ENCODE measurements at places on chromosomes 5 and 9.

DNA sequence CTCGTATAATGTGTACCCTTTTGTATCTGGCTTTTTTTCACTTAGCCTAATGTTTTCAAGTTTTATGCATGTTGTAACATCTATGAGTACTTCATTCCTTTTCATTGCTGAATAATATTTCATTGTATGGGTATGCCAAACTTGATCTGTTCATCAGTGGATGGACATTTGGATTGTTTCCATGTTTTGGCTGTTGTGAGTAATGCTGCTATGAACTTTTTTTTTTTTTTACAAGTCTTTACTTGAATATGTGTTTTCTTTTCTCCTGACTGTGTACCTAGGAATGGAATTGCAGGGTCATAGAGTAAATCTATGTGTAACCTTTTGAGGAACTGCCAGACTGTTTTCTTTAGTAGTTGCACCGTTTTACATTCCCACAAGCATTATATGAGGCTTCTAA is 52.4 kb downstream of the MTREX start:
- no peaks in the 10 kb centered on the region for H3K36me3 ChIP-seq
- H3K27ac ChIP-seq, result no peak overlapping the region
- H3K4me1 ChIP-seq, result peaks cover 19% of the 10 kb centered on the region
- DNase-seq, result no peak
- no peaks in the 10 kb centered on the region for H3K27me3 ChIP-seq
- no peak overlapping the region for H3K4me3 ChIP-seq

DNA sequence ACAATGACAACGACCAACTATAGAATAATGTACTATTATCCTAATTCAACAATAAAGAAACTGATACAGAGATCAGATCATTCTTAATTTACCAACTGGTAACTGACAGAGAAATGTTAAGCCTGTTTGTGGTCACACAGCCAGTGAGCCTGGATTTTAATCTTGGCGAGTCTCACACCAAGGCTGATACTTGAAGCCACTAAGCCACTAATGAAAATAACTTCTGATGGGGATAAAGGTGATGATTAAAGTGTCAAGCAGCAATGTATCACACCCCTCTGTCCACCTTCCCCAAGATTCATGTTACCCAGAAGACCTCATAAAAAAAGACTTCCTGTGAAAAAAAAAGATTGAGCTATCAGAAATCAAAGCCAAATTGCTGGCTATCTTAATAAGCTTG is 350.5 kb downstream of the SPOCK1 start:
- H3K27me3 ChIP-seq, result no peaks in the 10 kb centered on the region
- H3K4me3 ChIP-seq, result no peak overlapping the region
- no peaks in the 10 kb centered on the region for H3K4me1 ChIP-seq
- H3K36me3 ChIP-seq, result no peaks in the 10 kb centered on the region

DNA sequence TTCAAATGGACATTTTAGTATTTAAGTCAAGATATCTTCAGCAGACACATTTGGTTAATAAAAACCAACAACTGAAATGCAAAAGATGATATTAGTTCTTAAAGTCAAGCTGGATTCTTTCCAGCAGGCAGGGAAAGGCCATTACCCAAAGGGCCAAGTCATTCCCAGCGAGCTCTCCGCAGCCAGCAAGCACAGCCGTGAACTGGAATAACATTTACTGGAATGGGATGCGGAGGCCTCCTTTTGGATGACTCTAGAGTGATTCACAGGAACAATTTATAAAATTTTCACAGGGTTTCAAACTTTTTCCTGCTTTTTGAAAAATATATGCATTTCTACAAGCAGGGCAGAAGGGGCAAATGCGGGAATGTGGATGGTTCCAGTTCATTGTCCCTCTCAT is 76.6 kb upstream of the DAB2 start:
- H3K36me3 ChIP-seq, result no peaks in the 10 kb centered on the region
- peak; percentile 18 for DNase-seq
- H3K27ac ChIP-seq, result no peak overlapping the region
- no peak overlapping the region for H3K4me3 ChIP-seq
- peaks cover 4% of the 10 kb centered on the region for H3K4me1 ChIP-seq
- no peaks in the 10 kb centered on the region for H3K27me3 ChIP-seq

GRCh38 chr5:148961261-148962199 is 101.3 kb downstream of the SH3TC2 start:
- H3K4me3 ChIP-seq, result no peak overlapping the region
- H3K36me3 ChIP-seq, result no peaks in the 10 kb centered on the region
- peaks cover 24% of the 10 kb centered on the region for H3K4me1 ChIP-seq
- no peaks in the 10 kb centered on the region for H3K27me3 ChIP-seq
- peak overlapping the region; percentile 58 for H3K27ac ChIP-seq
- peak; percentile 57 for DNase-seq

DNA sequence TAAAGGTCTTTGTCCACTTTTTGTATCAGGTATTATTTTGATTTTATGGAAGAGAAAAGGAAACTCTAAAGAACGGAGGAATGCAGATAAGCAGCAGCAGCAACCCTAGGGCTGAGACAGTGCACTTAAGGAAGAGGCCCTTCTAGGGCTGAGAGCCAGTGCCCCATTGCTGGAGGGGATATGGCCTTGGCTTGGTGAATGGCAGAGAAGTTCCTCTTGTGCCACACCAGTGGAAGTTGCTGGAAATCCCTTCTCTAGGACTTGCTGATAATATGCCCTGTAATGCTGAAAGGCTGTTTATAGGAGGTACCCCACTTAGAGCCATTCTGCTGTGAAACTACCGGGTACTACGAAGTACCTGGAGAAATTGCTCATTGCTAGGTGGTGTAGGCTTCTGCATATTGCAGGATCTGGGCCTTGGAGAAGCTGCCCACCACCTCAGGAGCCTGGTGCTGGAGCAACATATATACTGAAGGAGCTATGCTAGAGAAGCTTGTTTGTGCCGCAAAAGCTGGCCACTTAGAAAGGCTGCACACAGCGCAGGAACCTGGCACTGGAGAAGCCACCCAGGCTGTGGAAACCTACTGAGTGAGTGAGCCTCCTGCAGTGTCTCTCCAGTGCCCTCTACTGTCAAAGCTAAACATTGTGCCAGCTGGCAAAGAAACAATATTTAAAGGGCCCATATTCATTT is 9.6 kb upstream of the UBTD2 start:
- peak; percentile 84 for DNase-seq
- peak overlapping the region; percentile 25 for H3K27ac ChIP-seq
- no peak overlapping the region for H3K4me3 ChIP-seq

- no peak overlapping the region for H3K27ac ChIP-seq
- DNase-seq, result peak; percentile 78
- H3K36me3 ChIP-seq, result no peaks in the 10 kb centered on the region
- H3K4me1 ChIP-seq, result no peaks in the 10 kb centered on the region
- no peak overlapping the region for H3K4me3 ChIP-seq
Observed at GRCh38 chr5:45521067-45521466, 175.1 kb downstream of the HCN1 start.

DNA sequence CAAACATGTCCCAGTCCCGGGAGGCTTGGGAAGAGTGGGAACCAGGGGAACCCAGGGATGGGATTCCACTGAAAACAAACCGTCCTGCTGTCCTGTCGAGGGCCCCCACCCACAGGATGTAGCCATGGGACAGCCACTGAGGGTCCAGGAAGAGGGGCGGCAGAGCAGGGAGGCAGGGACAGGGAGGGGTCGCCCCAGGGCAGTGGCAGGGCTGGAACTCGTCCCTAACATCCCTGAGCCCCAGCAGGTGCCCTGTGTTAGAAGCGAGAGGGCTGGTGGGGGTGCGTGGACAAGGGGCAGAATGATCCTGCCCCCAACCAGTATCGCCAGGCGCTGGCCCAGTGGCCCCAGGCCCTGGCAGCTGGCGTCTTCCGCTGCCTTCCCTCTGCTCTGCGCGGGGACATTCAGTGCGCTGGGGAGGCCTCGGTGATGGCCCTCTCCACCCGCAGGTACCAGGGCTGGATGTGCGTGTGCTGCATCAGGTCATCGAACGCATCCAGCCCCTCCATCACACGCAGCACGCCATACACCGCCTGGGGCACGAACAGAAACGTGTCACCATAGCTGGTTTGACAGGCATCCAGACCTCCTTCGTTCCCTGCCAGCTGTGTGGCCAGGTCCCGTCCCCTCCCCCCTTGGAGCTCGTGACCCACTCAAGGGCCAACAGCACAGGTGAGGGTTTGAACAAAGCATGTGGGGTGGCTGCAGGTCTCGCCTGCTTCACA is 6.6 kb downstream of the PTGES2 start:
- H3K27me3 ChIP-seq, result no peaks in the 10 kb centered on the region
- H3K27ac ChIP-seq, result peak overlapping the region; percentile 73
- no peak overlapping the region for H3K4me3 ChIP-seq

DNA sequence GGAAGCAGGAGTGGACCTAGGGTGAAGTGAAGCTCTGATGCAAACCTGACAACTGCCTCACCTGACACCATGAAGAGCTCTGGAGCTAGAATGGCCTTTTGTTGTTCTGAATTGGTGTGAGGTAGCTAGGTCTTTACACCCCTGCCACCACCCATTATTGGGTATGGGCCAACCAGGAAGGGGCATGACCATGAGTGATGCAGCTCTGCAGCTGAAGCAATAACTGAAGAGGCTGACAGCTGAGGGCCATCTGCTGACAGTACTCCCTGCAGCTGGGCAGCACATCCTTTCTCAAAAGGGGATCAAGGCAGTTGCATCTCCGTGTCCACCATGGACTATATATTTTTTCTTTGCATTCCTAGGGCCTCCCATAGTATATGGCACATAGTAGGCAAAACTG is 87.0 kb upstream of the TLE1 start:
- DNase-seq, result no peak
- peaks cover 10% of the 10 kb centered on the region for H3K4me1 ChIP-seq
- no peak overlapping the region for H3K4me3 ChIP-seq

DNA sequence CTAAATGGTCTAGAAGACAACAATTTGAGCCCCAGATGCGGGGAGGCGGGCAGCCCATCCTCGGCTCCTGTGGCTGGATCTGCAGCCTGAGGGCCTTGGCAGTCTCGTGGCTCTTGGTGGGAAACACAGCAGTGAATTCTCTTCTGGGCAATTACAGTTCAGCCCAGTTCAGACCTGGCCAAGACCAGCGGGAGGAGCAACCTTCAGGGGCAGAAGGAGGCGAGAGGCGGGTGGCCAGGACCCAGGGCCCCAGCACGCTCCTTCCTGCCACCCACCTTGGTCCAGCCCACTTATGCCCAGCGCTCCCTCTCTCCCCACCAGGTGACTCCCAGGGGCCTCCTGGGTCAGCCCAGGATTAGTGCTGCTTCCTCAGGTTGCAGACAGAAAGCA is 7.8 kb downstream of the MYMK start:
- DNase-seq, result no peak
- H3K4me3 ChIP-seq, result no peak overlapping the region
- H3K4me1 ChIP-seq, result peaks cover 19% of the 10 kb centered on the region
- H3K36me3 ChIP-seq, result no peaks in the 10 kb centered on the region

- H3K4me1 ChIP-seq, result no peaks in the 10 kb centered on the region
- no peak overlapping the region for H3K27ac ChIP-seq
- H3K4me3 ChIP-seq, result no peak overlapping the region
- no peaks in the 10 kb centered on the region for H3K27me3 ChIP-seq
- H3K36me3 ChIP-seq, result no peaks in the 10 kb centered on the region
Observed at GRCh38 chr9:114434878-114435311, 47.1 kb upstream of the AKNA start.

DNA sequence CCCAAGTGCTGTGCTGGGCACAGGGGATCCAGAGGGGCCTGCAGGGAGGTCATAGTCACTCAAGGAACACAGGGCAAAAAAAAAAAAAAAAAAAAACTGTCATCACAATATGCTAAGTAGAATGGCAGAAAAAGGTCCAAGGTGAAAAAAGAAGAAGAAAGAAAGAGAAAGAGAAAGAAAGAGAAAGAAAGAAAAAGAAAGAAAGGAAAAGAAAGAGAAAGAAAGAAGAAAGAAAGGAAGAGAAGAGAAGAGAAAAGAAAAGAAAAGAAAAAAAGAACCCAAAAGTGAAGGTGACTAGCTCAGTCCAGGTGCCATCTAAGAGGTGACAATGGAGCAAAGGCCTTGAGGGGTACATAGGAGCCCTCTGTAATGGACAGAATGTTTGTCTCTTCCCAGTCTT is 73.9 kb downstream of the PDE6A start:
- no peaks in the 10 kb centered on the region for H3K4me1 ChIP-seq
- H3K36me3 ChIP-seq, result no peaks in the 10 kb centered on the region
- H3K4me3 ChIP-seq, result no peak overlapping the region
- H3K27me3 ChIP-seq, result no peaks in the 10 kb centered on the region

GRCh38 chr5:135328128-135328687 is 70.8 kb downstream of the MACROH2A1 start:
- H3K27ac ChIP-seq, result no peak overlapping the region
- H3K4me1 ChIP-seq, result no peaks in the 10 kb centered on the region
- no peaks in the 10 kb centered on the region for H3K27me3 ChIP-seq
- H3K36me3 ChIP-seq, result no peaks in the 10 kb centered on the region
- H3K4me3 ChIP-seq, result no peak overlapping the region

GRCh38 chr5:42800748-42801330 is 10.9 kb downstream of the SELENOP start:
- DNase-seq, result no peak
- no peak overlapping the region for H3K27ac ChIP-seq
- H3K4me1 ChIP-seq, result no peaks in the 10 kb centered on the region
- H3K36me3 ChIP-seq, result peaks cover 20% of the 10 kb centered on the region

DNA sequence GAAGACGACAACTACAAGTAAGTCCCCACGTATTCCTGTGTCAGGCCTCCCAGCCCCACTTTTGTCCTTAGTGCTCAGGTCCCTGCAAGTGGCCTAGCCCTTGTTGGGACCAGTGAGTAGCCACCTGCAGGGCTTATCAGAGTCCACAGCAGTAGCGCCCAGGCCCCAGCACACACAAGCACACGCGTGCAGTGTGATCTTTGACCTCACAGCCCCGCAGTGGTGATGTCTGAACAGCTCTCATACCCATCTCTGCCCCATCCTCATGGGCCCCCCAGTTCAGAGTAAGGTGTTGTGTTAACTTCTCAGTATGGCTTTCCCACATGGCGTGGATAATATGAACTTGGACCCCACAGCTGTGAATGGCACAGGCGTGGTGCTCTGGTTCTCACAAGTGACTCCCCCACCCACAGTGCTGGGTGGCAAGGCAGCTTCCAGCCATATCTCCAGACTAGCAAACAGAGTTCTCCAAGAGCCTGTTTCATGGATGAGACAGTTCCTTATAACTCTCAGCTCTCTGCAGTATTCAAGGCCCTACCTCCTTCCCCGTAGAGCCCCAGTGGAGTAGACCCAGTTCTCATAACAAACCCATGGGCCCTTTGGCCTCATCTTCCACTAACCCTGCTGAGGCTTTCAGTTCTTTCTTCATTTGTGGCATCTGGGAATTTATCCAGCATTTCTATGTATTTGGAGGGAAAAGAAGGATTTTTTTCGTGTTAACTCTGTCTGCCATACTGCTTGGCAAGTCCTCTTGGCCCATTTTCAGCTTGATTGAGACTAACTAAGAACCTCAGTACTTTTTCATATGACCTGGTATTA is 46.5 kb upstream of the ANGPTL2 start:
- DNase-seq, result no peak
- H3K36me3 ChIP-seq, result no peaks in the 10 kb centered on the region
- H3K27me3 ChIP-seq, result no peaks in the 10 kb centered on the region
- no peak overlapping the region for H3K4me3 ChIP-seq

Data from body of pancreas (tissue), 4 donors.